Breast epithelium (tissue), 4 donors: ENCODE measurements at places on chromosomes 2 and 18. TPM values are rescaled to one million over a fixed set of nuclear protein-coding genes. Genes with fewer than 3 reads are reported as not detected.

Gene CDK15
- total RNA-seq = 0.33 TPM

Gene CNPPD1
- 60.3 TPM for total RNA-seq

Gene GLS
- total RNA-seq = 133 TPM

Gene TGFA
- 1.1 TPM for total RNA-seq

Gene CCDC150
- total RNA-seq = 3.8 TPM

Gene SESTD1
- total RNA-seq = 54.1 TPM

Gene HK2
- 19.9 TPM for total RNA-seq

Gene TMEM214
- total RNA-seq = 41.1 TPM

Gene TUBB8B
- 0.66 TPM for total RNA-seq

DNA sequence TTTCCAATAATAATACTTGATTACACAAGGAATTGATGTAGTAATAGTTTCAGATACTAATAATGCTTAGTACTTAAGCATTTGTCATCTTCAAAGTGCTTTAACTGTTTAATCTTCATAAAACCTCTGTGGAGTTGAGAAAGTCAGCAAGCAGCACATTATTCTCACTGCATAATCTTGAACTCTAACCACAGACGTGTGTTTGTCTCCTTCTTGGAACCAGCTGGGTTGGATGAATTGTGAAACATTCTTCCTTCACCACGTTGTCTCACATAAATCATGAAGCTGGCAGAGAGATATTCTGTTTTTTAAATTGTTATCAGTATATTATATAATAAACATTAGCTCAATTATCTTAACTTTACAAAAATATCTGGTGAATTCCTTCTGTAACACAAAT lies 55.1 kb upstream of the LDAH start:
- H3K36me3 ChIP-seq = no peaks in the 10 kb centered on the region

GRCh38 chr2:235637896-235638295 lies 144.1 kb downstream of the AGAP1 start:
- H3K4me3 ChIP-seq = no peak overlapping the region
- peaks cover 4% of the 10 kb centered on the region for H3K4me1 ChIP-seq
- H3K27ac ChIP-seq = no peak overlapping the region
- H3K36me3 ChIP-seq = no peaks in the 10 kb centered on the region
- no peaks in the 10 kb centered on the region for H3K27me3 ChIP-seq

DNA sequence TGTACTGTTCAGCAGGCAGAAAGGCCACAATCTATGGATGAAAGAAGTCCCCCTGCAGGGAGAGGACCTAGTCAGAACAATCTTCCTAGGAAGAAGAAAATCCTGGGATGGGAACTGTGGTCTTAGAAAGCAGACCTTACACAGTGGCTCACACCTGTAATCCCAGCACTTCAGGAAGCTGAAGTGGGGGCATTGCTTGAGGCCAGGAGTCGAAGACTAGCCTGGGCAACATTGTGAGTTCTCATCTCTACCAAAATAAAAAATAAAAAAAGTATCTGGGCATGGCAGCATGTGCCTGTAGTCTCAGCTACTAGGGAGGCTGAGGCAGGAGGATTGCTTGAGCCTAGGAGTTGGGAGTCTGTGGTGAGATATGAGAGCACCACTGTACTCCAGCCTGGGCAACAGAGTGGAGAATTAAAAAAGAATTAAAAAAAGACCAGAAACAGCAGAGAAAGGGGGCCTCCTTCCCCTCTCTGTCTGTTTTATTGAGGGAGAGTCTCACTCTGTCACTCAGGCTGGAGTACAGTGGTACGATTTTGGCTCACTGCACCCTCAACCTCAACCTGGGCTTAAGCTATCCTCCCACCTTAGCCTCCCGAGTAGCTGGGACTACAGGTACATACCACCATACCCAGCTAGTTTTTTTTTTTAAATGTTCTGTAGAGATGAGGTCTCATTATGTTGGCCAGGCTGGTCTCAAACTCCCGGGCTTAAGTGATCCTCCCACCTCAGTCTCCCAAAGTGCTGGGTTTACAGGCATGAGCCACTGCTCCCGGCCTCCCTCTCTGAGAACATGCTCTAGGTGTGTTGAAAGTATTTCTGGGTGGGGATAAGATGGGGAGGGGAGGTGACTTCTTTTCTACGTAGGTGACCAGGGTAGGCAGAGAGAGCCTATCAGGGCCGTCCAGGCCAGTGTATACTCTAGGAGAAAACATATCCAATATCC lies 7.4 kb downstream of the RHOB start:
- H3K36me3 ChIP-seq = no peaks in the 10 kb centered on the region
- no peak for DNase-seq
- no peak overlapping the region for H3K27ac ChIP-seq

DNA sequence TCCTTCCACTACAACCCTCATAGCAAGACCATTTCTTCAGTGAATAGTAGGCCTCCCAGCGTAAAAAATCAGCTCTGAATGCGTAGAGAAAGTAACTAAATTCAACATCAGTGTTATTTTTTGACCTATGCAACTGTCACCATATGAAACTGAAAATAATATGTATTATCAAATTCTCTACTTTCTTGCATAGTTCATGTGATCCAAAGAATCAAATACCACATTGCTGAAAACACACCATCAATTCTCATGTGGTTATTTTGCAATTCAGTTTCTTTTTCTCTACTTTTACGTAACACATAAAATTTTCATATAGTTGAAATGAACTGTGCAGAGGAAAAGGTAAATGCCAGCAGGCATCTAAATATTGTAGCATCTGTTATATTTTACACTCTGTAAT lies 208.5 kb upstream of the SPOPL start:
- no peaks in the 10 kb centered on the region for H3K4me1 ChIP-seq
- H3K27ac ChIP-seq = no peak overlapping the region
- no peaks in the 10 kb centered on the region for H3K27me3 ChIP-seq
- no peak for DNase-seq
- no peaks in the 10 kb centered on the region for H3K36me3 ChIP-seq

GRCh38 chr2:174796319-174796771 lies 32.1 kb upstream of the CHRNA1 start:
- H3K27ac ChIP-seq = no peak overlapping the region
- no peak overlapping the region for H3K4me3 ChIP-seq
- H3K4me1 ChIP-seq = no peaks in the 10 kb centered on the region
- no peaks in the 10 kb centered on the region for H3K27me3 ChIP-seq

GRCh38 chr2:71309-72035 lies 25.2 kb upstream of the FAM110C start:
- no peaks in the 10 kb centered on the region for H3K36me3 ChIP-seq
- DNase-seq = no peak
- H3K27me3 ChIP-seq = no peaks in the 10 kb centered on the region
- no peak overlapping the region for H3K4me3 ChIP-seq
- no peak overlapping the region for H3K27ac ChIP-seq

DNA sequence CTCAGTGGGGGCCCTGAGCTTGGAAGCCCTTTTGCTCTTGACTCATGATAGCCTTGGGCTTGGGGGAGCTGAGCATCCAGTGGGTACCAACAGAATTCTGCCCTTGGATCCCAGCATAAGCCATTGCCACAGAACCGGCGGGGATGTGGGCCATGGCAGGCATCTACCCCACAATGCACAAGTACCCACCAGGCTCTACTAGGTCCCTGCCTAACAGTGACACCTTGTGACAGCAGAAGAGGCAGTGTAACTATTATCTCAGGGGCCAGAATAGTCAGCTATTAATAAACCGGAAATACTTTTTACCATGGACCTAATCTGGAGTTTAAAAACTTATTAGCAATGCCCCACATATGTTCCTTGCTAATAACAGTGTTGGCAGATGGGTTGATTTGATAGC lies 397.2 kb downstream of the TMEM182 start:
- no peak overlapping the region for H3K27ac ChIP-seq
- no peaks in the 10 kb centered on the region for H3K4me1 ChIP-seq
- no peak for DNase-seq
- no peaks in the 10 kb centered on the region for H3K36me3 ChIP-seq

- no peak for DNase-seq
- no peaks in the 10 kb centered on the region for H3K36me3 ChIP-seq
- no peak overlapping the region for H3K4me3 ChIP-seq
- H3K27me3 ChIP-seq = no peaks in the 10 kb centered on the region
- H3K4me1 ChIP-seq = no peaks in the 10 kb centered on the region
Measured at GRCh38 chr2:140895378-140895777, 1235.4 kb downstream of the LRP1B start.

GRCh38 chr2:188518381-188518780 lies 226.7 kb downstream of the GULP1 start:
- no peak overlapping the region for H3K4me3 ChIP-seq
- DNase-seq = no peak
- H3K36me3 ChIP-seq = no peaks in the 10 kb centered on the region
- no peaks in the 10 kb centered on the region for H3K27me3 ChIP-seq
